ENCODE measurements at places on chromosomes 6 and 20. TPM values are rescaled to one million over a fixed set of nuclear protein-coding genes. Genes with fewer than 3 reads are reported as not detected.

The HLA-G gene
- total RNA-seq = not detected

The KCNB1 gene
- 4.3 TPM for total RNA-seq

The SCGN gene
- total RNA-seq = not detected

The EBF4 gene
- 2.3 TPM for total RNA-seq

The CDSN gene
- total RNA-seq = not detected

The TSPO2 gene
- not detected for total RNA-seq

The PNPLA1 gene
- not detected for total RNA-seq

The C20orf202 gene
- total RNA-seq = not detected

Data from A549 treated with GW870086 at 1 μM for 4 hours (cell line).